ENCODE measurements at places on chromosomes 3 and 15.

DNA sequence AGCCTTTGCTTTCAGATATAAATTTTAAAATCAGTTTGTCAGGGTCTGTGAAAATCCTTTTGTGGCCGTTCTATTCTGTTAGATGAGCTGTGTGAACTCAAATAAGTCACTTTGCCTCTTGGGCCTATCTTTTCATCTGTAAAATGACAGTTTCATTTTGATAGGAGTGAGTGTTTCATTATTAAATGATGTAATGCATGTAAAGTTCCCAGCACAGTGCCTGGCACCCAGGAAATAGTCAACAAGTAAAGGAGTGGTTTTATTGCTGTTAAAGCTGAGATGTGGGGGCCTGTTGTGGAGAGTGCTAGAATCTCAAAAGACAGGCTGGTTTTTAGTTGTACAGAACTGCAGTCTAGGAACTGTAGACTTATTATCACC lies 394.5 kb upstream of the CFAP20DC start:
- no peak for DNase-seq

DNA sequence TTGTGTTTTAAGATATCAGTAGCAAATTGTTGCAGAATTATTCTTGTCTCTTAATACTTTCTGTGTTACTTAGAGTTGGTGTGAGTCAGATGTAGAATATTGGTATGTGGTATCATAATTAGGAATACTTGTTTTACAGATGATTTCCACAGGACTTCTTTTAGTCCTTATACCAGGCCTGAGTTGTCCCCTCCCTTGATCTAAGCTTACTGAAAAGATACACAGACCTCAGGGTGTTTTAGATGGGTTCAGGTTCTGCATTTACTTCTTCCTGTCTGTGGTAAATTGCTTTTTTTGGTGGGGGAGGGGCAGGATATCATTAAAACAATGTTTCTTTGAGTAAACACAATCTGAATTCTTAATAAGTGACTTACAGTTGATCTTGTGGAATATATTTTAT lies 14.2 kb downstream of the DZIP3 start:
- DNase-seq = no peak

DNA sequence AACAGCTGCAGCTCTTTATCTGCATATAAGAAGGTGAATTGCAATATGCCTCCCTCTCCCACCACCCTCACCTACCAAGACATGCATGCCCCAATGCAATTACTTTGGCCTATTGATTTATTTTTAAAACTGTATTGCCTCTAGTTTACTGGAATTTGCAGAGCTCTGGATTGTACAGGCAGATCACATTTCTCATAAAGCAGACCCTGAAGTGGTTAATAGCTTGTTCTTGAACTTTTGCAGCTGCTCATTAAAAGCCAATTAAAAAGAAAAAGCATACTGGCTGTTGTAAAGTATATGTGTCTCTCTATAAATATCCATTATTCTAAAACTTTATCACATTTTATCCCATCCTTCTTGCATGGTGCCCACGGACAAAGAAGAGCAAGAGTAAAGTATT lies 221.5 kb upstream of the TOPAZ1 start:
- no peak for DNase-seq

DNA sequence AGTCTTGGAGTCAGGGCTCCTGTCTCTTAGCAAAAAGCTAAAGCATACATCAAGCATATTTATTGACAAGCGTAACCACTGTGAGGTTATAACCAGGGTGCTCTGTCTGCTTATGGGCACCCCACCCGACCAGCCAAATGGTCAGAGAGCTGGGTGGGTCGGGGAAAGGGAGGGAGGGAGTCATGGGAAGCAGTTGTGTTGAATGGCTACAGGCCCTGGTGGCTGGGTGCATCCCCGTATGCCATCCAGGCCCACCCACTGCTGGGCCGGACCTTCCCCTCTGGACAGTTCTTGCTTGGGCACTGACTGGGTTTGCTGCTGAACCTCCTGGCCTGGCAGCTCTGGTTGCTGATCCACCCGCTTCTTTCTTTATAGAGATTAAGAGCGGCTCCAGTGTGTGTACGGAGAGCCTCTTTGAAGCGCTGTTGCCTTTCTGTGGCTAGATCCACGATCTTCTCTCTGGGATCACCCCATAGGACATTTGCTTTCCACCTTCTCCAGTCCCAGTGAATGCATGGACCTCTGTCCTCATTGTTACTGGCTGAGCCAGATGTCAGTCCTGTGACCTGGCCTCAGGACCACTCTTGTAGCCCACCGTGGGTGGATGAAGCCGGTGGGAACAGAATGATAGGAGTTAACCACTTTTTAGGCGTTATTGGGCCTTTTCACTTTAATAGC lies 59.6 kb downstream of the SMAD3 start:
- DNase-seq = no peak

DNA sequence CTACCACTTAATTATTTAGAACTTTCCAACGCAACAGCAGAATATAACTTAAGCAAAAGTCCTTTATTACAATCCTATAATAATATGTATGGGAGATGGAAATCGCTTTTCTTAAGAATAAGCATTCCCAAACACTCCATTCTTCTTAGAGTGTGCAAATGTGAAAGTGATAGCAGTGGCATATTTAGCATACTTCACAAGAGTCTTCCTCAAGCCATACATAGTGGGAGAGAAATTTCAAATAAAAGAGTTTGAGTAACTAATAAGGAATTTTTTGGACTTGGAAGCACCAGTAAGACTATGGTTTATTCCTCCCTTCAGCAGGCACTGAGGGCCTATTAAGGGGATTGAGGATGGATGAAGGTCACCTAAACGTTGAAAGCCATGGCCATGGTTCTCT lies 22.1 kb upstream of the BNC1 start:
- DNase-seq = no peak

DNA sequence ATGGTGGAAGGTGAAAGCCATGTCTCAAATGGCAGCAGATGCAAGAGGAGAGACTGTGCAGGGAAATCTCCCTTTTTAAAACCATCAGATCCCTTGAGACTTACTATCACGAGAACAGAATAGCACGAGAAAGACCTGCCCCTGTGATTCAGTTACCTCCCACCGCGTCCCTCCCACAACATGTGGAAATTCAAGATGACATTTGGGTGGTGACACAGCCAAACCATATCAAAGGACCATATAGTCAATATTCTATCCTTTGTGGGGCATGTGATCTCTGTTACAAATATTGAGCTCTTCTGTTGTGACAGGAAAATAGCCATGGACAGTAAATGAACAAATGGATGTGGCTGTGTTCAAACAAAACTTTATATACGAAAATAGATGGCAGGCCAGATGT lies 77.2 kb upstream of the ACKR4 start:
- DNase-seq = no peak

GRCh38 chr15:32152574-32152973 lies 122.3 kb downstream of the CHRNA7 start:
- DNase-seq = no peak

GRCh38 chr3:81339040-81339845 lies 422.2 kb downstream of the GBE1 start:
- no peak for DNase-seq

GRCh38 chr3:185330644-185331043 lies 32.3 kb upstream of the MAP3K13 start:
- no peak for DNase-seq

- DNase-seq = no peak
These were observed 62.8 kb downstream of the MECOM start for GRCh38 chr3:169600732-169601131.

- DNase-seq = no peak
These were observed 54.7 kb downstream of the FAM174B start for GRCh38 chr15:92600856-92601255.

- DNase-seq = no peak
These were observed 20.8 kb upstream of the DUSP7 start for GRCh38 chr3:52076896-52077780.

DNA sequence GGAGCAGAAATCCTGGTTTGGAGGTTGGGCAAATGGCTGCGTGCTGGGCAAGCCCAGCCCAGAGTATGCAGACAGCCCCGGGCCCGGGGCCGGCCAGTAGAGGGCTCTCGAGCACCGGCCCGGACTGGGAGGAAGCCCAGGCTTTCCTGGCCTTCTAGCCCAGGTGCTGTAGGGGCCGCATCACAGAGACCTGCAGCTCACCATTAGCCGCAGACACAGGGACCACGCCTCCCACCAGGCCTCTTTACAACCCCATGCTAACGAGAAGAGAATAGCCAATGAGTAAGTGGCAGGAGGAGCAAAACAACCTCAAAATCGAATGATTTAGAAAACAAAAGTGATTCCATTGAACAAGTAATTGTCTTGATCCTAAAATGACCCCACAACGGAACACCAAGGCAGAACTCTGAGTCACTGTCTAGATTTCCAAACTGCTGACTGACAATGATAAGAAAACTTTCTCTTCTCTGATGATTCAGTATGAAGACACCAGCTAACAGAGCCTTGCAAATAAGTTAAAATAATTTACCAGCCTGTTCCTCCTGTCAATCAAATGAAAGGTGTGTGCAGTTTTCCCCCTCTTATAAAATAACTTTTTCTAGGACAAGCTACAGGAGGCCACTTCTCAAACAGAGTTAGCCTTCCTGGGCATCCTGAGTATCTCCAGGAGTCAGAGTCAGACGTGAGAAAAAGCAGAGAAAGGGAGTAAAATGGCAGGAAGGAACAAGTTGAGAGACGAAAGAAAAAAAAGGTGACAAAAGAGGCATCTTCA lies 102.2 kb downstream of the DGKG start:
- no peak for DNase-seq

DNA sequence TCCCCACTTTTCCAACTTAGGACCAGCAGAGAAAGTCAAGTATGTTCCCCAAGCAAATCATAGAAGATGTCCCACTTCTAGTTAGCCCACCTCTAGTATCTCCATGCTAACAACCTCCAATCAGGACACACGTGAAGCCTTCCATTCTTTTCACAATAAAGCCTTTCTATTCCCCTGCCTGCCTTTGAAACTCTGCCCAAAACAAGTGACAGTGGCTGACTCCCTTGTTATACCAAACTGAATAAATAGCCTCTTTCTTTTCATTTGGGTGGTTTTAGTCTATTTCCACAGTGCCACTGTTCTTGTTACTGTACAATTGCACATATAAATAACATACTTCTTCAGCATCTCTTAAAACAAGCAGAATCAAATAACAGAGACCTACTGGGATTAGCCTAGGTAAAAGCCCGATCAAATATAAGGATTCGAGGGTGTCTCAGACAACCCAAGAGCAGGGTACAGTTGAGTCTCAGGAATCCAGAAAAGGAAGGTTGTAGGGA lies 118.0 kb upstream of the NPHP3 start:
- DNase-seq = no peak

- no peak for DNase-seq
These were observed 69.6 kb downstream of the EPHB1 start for GRCh38 chr3:134864636-134865035.

GRCh38 chr3:3951071-3951470 lies 151.8 kb downstream of the LRRN1 start:
- DNase-seq = no peak

DNA sequence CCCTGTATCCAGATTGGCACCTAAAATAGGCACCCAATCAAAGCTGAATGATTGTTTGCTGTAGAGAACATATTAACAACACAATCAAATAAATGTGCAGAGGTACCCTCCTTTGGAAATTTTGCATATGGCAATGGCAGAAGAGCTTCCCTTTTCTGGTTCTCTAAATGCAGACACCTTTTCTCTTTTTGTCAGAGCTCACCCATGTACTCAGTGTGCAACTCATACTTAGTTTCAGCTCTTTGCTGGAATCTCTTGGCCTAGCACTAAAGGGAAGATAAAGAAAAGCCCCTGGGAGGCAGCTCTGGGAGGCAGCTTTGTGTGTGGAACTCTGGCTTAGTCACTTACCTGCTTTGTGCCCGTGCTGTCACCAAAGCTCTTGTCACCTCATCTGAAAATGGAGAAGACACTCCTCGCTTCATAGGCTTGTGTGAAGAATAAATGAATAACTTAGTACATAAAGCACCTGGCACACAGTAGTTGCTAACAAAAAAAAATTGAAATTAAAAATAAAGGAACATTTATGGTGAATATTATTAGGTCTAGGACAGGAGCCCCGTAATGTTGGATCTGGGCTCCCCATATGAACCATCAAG lies 28.8 kb downstream of the ST6GAL1 start:
- no peak for DNase-seq

GRCh38 chr3:55204417-55204816 lies 276.6 kb upstream of the LRTM1 start:
- no peak for DNase-seq

- DNase-seq = no peak
These were observed 316.8 kb downstream of the VPS13C start for GRCh38 chr15:61743345-61743909.

- no peak for DNase-seq
These were observed 138.8 kb upstream of the PLXND1 start for GRCh38 chr3:129745253-129745652.

DNA sequence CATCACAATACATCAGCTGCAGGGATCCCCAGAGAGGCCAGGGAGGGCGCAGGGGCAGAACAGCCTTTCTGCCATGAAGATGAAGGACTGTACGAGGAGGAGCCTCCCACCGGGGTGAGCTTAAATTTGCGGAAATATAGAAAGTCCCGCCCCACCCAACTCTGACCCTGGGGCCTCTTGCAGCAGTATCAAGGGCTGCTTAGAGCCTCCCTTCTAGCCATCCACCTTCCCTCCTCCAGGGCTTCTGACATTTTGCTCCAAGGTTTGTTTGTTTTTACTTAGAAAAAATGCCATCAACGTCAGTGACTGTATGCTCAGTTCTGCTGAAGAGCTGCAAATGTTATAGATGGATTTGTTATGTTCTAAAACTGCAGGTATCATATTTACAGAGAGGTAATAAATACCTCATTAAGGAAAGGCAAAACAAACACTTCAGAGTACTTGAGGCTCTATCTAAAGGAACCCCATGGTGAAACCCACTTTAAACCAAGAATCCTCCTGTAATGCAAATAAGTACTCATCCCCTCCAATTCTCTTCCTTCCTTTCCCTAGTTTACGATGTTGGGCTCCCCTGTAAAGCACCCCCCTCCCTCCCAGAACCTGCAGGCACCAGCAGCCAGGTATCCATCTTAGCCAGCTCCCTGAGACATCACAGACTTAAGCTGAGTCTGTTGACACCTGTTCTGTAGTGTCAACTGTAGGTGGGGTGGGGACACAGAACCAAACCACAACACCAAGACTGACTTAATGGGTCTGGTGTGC lies 30.5 kb downstream of the RFTN1 start:
- no peak for DNase-seq

All from CMK (cell line).